ENCODE measurements at places on chromosomes 16 and 17. TPM values are rescaled to one million over a fixed set of nuclear protein-coding genes. Genes with fewer than 3 reads are reported as not detected.

Gene C1QL1
- 0.91 TPM for polyA plus RNA-seq

Gene TP53TG3
- not detected for polyA plus RNA-seq

Gene NPTX1
- polyA plus RNA-seq = 1.00 TPM

- peak; percentile 64 for DNase-seq
Observed at GRCh38 chr16:11047057-11047456, 102.7 kb downstream of the CLEC16A start.

DNA sequence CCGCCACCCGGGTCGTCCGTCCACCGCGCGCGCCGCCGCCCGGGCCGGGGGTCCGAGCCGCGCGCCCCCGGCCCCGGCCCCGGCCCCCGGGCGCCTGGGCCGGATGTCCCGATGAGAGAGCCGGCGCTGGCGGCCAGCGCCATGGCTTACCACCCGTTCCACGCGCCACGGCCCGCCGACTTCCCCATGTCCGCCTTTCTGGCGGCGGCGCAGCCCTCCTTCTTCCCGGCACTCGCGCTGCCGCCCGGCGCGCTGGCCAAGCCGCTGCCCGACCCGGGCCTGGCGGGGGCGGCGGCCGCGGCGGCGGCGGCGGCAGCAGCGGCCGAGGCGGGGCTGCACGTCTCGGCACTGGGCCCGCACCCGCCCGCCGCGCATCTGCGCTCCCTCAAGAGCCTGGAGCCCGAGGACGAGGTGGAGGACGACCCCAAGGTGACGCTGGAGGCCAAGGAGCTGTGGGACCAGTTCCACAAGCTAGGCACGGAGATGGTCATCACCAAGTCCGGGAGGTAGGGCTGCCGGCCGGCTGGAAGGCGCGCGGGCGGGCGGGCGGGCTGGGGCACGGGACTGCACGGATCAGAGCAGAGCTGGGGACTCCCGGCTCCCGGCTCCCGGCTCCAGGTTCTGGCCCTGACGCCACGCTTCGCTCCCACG is 548 bp downstream of the TBX2 start:
- no peak for DNase-seq

- no peak for DNase-seq
Observed at GRCh38 chr17:2435862-2436261, 35.0 kb upstream of the MNT start.

DNA sequence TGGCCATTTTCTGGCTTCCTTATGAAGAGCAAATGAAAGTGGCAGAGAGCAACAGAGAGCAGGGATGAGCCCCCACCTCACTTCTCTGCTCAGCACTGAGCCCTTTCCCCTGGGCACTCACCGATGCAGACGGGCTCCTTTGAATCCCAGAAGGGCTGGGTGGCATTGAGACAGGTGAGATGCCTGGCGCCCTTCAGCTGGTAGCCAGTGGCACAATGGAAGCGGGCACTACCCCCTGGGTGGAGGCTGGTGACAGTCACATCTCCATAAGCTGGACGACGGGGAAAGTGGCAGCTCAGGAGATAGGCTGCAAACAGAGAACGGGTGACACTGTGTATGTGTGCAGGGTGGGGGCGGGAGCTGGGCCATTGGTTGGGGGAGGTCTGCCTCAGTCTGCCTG is 12.5 kb upstream of the PHF12 start:
- DNase-seq = no peak

DNA sequence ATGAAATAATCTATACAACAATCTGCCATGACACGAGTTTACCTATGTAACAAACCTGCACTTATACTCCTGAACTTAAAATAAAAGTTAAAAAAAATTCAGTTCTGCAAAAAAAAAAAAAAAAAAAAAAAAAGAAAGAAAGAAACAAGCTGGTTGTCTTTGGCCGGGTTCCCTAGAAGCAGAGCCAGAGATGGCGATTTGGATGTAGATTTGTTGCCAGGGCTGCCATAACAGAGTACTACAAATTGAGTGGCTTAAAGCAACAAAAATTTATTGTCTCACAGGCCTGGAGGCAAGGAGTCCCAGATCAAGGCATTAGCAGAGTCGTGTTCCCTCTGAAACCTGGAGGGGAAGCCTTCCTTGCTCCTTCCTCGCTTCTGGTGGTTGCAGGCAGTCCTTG is 20.4 kb downstream of the SYT17 start:
- DNase-seq = no peak
